ENCODE measurements at places on chromosomes 2 and 18.

- DNase-seq: no peak
Observed at GRCh38 chr2:186675380-186675779, 18.5 kb upstream of the FAM171B start.

DNA sequence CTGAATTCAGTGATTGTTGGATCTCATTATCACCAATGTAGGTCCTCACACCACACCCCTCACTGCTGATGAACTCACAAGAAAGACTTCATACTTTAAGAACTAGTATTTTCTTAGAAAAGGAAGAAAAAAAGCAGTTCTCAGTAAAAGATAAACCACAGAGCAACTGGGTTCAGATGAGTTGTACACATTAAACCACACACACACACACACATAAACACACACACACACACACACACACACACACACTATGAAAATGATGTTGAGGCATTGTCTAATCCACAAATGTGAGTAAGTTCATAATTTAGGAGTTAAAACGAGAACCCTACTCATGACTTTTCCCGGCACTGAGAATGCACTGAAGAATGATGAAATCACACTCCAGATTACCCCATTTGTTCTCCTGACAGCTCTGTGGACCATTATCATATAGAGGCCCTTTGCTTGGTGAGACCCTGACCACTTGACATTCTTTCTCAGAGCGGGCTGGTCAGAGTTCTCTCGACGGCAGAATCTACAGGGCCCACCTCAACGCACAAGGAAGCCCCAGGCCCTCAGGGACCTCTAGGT, 106.2 kb downstream of the BCL2 start:
- DNase-seq: no peak

GRCh38 chr2:158034198-158034866, 67.3 kb upstream of the UPP2 start:
- no peak for DNase-seq

DNA sequence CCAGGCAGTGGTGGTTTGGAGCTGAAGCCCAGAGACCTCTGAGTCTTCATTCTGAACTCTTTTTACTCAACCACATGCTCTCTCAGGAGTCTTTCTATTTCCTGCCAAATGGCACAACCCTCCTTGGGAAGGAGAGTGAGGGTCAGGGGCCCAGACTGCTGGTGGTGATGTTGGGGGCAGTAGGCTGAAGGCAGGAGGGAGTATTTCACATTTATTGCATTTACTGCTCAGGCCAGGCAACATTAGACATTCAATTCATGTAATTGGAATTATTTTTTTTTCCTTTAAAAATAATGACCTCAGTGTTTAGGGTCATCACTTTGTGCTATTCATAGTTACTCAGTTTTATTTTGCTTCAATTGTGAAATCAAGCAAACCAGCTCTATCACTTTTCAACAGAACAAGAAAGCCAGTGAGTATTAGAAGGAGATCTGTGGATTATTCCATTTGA, 311.3 kb upstream of the NT5C1B start:
- DNase-seq: no peak

DNA sequence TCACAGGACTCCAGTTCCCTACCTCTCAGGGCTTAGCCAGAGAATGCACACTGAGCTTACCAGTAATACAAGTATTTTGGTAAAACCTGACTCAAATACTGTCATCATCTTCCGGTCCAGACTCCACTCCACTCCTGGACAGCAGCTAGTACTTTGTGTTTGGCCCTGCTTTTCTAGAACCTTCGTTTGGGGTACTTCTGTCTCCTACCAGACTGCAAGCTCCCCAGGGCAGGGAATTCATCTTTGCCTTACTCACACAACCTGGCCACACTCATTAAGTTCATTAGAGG, 108.9 kb upstream of the CDC42EP3 start:
- DNase-seq: no peak

GRCh38 chr18:14978191-14978590, 230.2 kb downstream of the ANKRD30B start:
- DNase-seq: no peak

DNA sequence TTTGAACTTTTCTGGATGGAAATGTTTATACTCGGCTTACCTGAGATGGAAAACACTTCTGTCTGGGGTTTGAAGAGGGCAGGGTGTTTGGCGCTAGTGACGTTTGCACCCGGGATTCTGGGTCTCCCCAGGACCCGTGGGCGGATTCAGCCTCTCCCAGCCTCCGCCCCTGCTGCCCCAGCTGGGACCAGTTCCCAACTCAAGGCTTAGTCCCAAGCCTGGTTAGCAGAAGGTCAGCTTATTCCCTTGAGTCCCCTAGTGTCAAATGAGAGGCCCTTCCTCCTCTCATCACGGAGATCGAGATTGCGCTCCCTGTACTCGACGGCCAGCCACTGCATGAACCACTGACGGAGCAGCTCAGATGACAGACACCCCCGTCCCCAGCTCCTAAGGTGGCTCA, 123.2 kb downstream of the RTP5 start:
- DNase-seq: no peak

DNA sequence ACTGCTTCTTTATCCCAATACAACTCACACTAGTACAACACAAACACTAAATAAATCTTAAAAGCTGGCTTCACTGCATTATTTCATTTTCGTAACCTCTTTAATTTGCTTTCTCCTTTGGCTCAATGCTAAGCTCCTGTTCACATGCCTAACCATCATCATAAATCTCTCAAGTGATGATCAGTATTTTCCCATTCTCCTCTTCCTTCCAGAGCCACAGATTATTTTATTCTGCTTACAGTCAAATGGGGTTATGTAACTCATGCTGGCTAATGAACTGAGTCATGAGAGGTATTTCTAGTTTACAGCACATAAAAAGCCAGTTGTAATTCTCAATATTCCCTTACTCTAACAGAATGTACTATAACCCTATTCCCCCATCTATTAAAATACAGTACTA, 350.4 kb upstream of the ZC3H15 start:
- no peak for DNase-seq

DNA sequence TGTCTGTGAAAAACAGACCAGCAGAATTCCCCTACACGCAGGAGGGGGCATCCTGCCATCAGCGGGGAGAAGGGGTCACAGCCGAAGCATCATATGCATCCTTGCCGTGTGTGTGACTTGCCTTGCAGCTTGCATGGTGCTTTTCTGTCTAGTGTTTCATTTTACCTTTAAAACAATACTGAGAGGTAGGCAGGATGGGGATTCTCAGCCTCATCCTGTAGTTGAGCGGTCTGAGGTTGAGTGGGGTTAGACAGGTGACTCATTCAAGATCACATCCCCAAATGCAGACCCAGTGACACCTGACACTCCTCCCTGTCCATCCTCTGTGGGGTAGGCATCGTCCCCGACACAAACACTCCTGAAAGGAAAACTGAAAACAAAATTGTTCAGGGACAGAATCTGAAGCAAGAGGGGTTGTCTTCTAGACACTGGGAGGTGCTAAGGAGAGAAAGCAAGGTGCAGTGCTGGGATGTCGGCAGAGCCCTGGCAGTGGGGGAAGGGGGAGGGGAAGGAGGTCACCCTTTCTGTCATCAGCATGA, 7.9 kb downstream of the ARL4C start:
- DNase-seq: peak; percentile 43

GRCh38 chr2:79952616-79953015, 351.9 kb downstream of the LRRTM1 start:
- DNase-seq: no peak

GRCh38 chr2:120771111-120771780, 35.6 kb downstream of the GLI2 start:
- no peak for DNase-seq
